ENCODE measurements at places on chromosomes 3 and 15.

- DNase-seq: no peak
Observed at GRCh38 chr3:10599444-10599843, 94.1 kb upstream of the ATP2B2 start.

DNA sequence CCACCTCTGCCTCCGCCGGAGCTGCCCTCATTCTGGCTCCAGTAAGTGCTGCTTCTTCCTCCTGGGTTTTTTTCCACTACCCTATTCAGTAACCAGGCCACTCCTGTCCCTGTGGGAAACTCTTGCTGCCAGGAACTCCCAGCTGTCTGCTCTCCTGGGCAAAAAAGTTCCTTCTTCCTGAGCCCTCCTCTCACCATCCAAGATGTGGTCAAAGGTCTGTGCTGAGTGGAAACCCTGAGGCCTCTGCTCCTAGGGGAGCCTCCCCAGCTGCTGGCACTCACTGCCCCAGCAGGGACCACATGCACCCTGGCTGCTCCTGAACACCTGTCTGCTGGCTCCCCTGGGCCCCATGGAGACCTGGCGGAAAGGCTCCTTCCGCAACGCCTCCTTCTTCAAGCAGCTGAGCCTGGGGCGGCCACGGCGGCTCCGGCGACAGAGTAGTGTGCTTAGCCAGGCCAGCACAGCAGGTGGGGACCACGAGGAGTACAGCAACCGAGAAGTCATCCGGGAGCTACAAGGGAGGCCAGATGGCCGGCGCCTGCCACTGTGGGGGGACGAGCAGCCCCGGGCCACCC lies 454 bp downstream of the C15orf62 start:
- DNase-seq: no peak

GRCh38 chr3:177836671-177837070 lies 639.4 kb upstream of the TBL1XR1 start:
- no peak for DNase-seq

- no peak for DNase-seq
Observed at GRCh38 chr3:57923101-57923500, 85.1 kb upstream of the FLNB start.

DNA sequence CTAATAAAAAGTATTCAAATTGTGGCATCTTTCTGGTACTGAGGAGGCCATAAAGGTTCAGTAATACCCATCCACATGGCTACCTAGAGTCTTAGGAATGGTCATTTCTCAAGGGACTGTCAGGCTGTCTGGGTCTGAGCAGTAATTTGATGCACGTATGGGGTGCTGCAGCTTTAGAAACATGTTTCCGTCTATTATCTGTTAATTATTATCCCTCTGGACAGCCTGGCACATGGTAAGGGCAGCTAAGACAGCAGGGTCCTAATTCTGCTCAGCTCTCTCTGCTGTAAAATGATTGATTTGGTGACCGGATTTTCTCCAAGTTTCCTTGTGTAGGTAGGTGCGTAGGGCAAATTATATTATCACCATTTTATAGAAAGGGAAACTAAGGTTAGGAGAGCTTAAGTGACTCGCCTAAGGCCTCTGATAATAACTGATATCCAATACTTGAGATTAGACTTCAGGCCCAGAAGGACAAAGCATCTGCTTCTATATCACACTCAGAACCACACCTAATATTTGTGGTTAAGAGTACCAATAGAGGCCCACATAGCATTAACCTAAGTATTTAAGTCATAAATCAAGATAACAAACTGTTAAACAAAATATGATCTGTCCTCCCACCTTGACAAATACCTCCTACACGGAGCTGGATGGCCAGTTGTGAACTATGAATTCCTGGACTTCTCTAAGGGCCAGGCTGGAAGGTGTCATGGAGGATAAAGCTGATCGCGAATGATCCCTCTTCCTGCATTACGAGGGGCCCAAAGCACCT lies 2.9 kb upstream of the RAP2B start:
- no peak for DNase-seq

DNA sequence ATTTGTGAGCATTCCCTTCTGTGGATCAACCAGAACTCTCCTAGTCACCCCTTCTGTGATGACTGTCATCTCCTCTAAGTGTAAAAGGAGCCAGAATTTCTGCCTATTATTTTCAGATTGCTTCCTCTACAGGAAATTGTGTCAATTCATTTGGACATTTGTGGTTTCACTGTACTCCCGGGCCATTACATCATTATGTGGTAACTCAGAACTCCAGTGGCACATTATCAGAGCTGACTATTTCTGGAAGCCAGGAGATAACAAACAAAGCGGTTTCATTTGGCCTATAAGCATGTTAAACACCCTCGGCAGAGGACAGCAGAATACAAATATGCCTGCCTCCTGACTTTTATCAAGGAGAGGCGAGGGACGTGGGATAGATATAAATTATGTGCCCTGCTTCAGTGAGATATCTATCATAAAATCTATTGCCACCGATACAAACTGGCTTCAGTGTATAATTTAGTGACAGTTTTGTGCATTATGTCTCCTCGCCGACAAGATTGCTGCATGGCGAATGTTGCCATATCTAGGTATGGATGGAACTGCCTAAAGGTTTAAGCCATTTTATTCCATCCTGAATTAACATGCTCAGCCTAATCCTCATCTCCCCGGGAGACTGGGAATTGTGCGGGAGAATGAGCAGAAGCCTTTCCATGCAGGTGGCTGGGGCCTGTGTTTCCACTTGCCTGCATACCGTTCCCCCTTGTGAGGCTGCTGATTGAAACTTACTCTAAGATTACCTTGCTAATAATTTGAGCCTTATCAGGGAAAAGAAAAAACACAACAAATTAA lies 193.4 kb upstream of the SEMA6D start:
- DNase-seq: no peak

DNA sequence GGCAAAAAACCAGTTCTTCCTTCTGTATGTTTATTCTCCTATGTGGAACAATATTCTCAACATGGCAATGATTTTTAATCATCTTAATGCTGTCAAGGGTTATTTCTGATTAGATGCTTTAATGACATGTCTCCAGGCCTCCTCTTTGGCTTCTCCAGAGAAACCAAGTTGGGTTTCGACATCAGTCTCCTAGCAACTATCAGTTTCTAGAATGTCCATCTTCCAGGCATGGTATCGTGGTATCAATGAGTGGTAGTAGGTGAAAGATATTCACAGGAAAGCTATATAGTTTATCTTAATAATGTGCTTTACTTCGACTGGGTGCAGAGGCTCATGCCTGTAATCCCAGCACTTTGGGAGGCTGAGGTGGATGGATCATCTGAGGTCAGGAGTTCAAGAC lies 128.5 kb downstream of the C3orf70 start:
- DNase-seq: no peak

DNA sequence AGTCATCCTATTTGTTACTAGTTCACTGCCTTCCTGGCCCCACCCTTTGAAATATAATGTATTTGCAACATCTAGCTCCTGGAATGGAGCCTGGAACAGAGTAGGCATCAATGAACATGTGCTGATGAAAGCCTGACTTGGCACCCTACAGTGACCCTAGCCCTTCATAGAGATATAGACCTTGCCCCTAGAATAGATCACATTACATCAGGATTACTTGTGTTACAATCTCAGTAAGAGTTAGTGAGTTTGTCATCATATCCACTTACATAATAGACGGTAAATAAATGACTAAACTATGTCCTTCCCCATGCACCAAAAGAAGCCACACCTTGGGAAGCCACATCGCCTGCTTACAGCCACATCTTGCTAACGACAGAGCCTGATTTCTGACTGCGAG lies 110.5 kb upstream of the WNT5A start:
- DNase-seq: no peak

DNA sequence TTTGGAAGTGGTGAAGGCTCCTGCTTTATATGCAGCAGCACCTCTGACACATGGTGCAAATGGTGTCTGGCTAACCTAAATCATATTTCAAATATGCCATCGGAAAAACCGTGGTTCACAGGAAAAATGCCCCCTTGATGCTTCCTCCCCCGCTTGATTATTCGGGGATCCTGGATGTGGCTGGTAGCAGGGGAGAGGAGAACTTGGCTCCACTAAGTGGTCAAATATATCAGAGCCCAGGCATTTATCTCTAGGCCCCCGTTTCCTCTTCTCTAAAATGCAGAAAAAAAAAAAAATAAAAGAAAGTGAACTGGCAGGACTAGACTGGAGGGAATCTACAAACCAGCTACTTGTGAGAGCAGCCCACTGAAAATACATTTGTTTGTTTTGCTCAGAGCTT lies 18.2 kb upstream of the ATP2B2 start:
- DNase-seq: no peak

DNA sequence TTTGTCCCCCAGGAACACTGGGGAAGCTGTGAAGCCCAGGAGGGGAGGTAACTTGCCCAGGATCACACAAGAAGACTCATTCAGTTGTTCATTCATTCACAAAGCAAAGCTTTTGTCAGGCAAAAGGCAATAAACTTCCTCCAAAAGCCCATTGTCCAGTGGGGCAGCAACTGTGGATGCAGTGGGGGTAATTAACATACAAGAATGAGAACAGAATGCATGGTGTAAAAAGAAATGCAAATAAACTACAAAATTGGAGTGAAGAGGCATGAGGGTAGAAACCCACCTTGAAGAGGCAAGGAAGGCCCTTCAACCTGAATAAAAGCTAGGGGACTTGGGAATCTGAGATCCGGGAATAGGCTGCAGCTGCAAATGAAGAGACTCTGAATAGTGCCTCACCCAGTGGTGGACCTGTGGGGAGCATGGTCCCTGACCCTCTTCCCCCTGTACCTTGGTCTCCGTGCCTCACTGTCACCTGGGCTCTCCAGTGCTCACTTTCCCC lies 363.6 kb downstream of the CLSTN2 start:
- no peak for DNase-seq

DNA sequence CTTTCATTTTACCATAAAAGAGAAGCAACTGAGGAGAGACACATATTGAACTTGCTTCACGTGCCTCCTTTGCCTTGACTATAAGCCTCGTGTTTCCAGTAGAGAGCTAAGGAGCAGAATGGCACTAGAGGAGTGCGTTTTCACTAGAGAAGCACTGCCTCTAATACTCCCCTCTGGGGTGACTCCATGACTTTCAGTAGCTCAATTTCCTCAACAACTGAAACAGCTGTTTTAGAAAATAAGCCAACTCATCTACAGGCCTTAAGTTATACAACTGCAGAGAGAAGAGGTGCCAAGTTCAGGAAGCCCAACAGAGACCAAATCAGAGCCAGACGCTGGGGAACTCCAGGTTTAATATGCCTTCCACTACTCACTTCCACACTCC lies 1.9 kb downstream of the UBP1 start:
- no peak for DNase-seq

DNA sequence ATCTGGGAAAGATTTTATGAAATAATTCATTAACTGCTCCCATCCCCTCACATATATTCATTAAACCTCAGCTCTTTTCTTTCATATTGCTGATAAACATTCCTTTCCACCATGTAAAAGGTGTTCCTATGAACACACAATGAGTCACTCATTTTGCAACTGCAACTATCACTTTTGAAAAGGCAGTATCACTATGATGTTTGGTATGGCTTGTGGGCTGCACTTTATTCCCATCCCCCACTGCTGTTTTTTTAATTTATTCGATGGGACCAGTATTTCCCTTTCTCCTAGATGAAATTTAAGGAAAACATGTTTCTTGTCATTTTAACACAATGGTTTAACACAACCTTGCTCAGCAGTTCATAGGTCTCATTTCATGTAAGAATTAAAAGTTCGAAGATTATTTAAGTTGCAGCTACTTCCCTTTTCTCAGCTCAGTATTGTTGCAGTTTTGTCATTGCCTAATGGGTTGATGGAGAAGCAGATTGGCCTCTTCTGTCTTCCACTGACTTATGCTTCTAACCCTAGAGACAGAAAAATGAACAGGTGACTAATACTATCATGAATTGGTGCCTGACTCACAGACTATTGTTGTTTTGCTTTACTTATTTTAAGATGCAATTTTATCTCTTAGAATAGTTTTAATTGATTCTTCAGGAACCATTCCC lies 280.3 kb downstream of the ZPLD1 start:
- DNase-seq: no peak

DNA sequence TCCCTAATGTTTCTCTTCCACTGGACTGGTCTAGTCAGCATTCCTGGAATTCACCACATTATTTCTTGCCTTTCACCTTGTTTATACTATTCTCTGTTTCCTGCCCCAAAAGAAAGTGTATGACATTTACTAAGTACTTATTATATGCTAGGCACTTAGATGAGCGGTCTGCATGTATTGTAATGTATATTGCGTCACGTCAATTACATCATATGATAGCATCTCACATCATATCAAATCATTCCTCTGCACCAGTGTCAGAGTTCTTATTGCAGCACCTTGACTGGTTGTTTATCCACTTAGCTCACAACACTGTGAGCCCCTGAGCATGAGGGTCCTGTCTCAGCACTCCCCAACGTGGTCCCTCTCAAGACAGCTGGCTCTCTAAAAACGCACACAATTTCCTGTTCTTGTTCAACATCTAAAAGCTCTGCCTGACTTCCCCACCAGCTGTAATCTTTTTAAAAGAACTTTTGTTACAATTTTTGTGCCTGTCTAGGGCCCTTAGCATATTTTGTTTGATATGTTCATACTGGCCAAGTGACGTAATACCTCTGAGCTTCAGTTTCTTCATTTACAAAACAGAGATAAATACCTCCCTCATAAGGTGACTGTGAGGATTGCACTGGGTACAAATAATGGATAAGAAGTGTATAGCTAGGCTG lies 58.8 kb downstream of the ARHGAP31 start:
- no peak for DNase-seq

DNA sequence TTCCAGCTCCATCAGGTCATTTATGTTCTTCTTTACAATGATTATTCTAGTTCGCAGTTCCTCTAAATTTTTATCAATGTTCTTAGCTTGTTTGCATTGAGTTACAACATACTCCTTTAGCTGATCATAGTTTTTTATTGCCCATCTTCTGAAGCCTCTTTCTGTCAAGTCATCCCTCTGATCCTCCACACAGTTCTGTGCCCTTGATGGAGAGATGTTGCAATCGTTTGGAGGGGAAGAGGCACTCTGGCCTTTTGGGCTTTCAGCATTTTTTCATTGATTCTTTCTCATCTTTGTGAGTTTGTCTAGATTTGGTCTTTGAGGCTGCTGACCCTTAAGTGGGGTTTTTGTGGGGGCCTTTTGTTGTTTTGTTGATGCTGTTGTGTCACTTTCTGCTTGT lies 234.6 kb upstream of the CBLB start:
- no peak for DNase-seq

DNA sequence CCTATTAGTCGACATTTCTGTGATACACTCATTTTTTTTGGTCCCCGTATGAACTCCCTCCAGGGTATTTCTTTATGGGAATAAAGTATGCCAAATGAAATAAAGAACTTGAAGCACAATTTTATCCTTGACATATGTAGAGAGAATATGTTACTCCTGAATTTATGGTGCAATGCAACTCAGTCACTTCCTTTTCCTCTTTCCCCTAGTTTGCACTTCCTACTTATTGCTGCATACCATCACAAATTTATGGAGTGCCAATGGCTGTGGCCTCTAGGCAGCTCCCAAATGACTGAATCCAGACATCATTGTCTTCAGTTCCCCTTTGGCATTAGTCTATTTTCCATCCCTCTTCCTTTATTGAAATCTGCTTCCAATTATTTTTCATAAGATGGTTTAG lies 403.5 kb downstream of the FHIT start:
- DNase-seq: no peak

DNA sequence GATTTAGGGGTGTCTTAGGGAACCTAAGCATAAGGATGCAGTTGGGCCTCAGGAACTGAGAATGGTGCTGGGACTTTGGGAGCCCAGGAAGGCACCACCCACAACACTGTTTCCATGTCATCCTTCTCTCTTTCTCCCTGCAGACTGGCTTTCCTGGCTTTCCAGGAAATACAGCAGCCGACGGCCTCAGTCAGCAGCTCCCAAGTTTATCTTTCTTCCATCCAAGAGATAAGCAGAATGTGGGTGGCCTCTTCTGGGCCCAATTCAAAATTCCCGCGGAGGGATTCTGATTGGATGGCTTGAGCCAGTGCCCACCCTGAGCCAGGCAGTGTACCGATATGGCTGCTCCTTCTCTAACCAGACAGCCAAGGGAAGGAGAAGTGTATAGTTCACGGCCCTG lies 4.5 kb upstream of the CLN6 start:
- no peak for DNase-seq
